ENCODE measurements at places on chromosomes 5 and 9. TPM values are rescaled to one million over a fixed set of nuclear protein-coding genes. Genes with fewer than 3 reads are reported as not detected.

DNA sequence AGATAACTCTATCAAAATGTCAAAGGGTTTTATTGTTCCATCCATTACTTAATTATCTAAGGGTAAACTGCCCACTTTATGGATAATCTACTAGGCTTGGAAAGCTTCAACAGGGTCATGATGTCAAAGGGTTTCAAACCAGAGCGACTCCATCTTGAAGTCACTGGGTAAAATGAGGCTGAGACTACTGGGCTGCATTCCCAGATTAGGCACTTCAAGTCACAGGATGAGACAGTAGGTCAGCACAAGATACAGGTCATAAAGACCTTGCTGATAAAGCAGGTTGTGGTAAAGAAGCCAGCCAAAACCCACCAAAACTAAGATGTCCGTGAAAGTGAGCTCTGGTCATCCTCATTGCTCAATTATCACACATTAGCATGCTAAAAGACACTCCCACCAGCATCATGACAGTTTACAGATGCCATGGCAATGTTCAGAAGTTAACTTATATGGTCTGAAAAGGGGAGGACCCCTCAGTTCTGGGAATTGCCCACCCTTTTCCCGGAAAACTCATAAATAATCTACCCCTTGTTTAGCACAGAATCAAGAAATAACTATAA is 138.6 kb downstream of the GNAQ start:
- no peak for DNase-seq

The HCN1 gene
- total RNA-seq, result not detected

DNA sequence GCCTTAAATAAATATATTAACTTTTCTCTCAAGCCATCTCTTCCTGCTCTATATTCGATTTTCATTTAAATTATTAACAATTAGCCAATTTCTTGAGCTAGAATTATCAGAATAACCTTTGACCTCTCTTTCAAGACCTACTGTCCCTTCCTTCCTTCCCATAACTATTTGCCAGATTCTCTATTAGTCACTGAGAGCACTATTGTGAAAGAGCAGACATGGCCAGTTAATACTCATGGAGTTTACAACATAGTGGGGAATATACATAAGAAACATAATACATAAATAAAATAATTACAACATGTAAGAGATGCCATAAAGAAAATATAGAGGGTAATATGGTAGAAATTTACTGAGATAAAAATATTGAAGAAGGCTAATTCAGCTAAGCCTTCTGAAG is 72.1 kb upstream of the CHD1 start:
- DNase-seq, result no peak

- no peak for DNase-seq
Measured at GRCh38 chr5:142845402-142845921, 75.3 kb downstream of the ARHGAP26 start.

The POC5 gene
- total RNA-seq, result 11.1 TPM

DNA sequence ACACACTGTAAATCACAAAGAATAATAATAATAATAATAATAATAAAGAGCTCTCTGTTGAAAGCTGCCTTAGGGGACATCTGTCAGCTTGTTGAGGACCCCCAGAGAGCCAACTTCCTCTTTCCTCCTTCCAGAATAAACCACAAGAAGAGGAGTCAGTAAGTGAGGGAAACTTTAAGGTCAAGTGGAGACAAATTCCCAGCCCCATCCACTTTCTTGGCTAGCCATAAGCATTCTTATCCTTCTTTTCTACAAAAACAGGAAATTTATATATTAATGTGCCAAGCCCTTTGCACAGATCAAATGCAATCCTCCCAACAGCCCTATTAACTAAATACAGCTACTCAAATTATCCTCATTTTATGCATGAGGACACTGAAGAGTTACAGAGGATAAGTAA is 9.4 kb upstream of the C5orf58 start:
- no peak for DNase-seq

The FBXO4 gene
- 7.8 TPM for total RNA-seq

The STC2 gene
- total RNA-seq, result 10.2 TPM

The RANBP3L gene
- not detected for total RNA-seq

Measured in foreskin keratinocyte (primary cell).